ENCODE measurements at places on chromosomes 4 and X. TPM values are rescaled to one million over a fixed set of nuclear protein-coding genes. Genes with fewer than 3 reads are reported as not detected.

TMPRSS11B gene
- not detected for total RNA-seq

RPS6KA6 gene
- total RNA-seq: 0.61 TPM

OPN1LW gene
- total RNA-seq: not detected

CFAP99 gene
- not detected for total RNA-seq

CRMP1 gene
- not detected for total RNA-seq

SSX3 gene
- total RNA-seq: not detected

JCHAIN gene
- not detected for total RNA-seq

RHOXF2B gene
- not detected for total RNA-seq

All from HT-29 (cell line).